Upper lobe of left lung (tissue), 6 donors: ENCODE measurements at places on chromosomes 1 and 21.
A peak's percentile ranks its signal among the peaks of the same experiment; 100 is the strongest.

- H3K36me3 ChIP-seq: no peaks in the 10 kb centered on the region
- no peak overlapping the region for H3K4me3 ChIP-seq
- peak; percentile 72 for DNase-seq
- H3K4me1 ChIP-seq: no peaks in the 10 kb centered on the region
These were observed 975.7 kb upstream of the ADGRL4 start for GRCh38 chr1:79982211-79982610.

DNA sequence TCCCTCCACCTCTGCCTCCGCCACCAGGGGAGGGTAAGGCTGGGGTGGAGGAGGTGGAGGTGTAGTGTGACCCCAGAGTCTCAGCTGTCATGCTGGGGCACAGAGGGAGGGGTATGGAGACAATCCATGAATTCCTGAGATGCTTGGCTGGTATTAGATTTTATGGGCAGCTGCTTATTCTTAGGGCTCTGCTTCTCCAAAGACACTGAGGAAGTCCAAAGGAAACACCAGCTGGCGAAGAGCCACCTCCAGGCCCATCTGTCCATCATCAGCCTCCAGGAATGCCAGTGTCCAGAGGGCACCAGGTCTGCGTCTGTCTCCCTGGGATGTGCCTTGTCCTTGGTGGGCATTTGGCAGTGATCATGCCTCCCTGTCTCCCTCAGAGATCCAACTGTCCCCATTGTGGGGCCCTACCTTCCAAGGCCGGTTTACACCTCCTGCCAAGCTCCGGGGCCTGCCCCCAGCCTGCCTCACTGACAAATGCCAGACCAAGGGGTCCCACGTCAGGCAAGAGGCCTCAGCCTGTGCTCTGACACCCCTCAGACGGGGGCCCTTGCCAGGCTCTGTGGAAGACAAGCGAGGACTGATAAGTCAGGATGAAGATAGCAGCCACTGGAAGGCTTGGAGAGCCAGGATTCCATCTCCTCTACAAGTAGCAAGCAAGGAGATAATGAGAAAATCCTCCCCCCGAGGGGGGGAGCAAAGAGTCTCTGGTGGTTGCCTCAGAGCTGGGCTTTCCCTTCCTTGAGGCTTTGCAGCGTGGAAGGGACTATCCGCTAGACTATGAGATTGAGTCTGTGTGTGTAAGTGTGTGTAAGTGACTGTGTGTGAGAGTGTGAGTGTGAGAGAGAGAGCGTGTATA lies 1.6 kb downstream of the TNNI1 start:
- H3K27ac ChIP-seq: no peak overlapping the region
- no peak for DNase-seq
- no peaks in the 10 kb centered on the region for H3K4me1 ChIP-seq
- H3K4me3 ChIP-seq: no peak overlapping the region
- no peaks in the 10 kb centered on the region for H3K27me3 ChIP-seq

GRCh38 chr1:173038875-173039554 lies 11.7 kb downstream of the TNFSF18 start:
- H3K4me1 ChIP-seq: no peaks in the 10 kb centered on the region
- H3K4me3 ChIP-seq: no peak overlapping the region
- no peaks in the 10 kb centered on the region for H3K36me3 ChIP-seq
- no peak overlapping the region for H3K27ac ChIP-seq
- no peak for DNase-seq

- H3K27me3 ChIP-seq: no peaks in the 10 kb centered on the region
- H3K36me3 ChIP-seq: no peaks in the 10 kb centered on the region
- no peak for DNase-seq
These were observed 214.1 kb downstream of the NUF2 start for GRCh38 chr1:163535807-163536206.

- H3K4me1 ChIP-seq: peaks cover 62% of the 10 kb centered on the region
- H3K36me3 ChIP-seq: no peaks in the 10 kb centered on the region
- no peaks in the 10 kb centered on the region for H3K27me3 ChIP-seq
- H3K27ac ChIP-seq: no peak overlapping the region
- no peak overlapping the region for H3K4me3 ChIP-seq
These were observed 2.7 kb upstream of the CAPN2 start for GRCh38 chr1:223709598-223709997.

DNA sequence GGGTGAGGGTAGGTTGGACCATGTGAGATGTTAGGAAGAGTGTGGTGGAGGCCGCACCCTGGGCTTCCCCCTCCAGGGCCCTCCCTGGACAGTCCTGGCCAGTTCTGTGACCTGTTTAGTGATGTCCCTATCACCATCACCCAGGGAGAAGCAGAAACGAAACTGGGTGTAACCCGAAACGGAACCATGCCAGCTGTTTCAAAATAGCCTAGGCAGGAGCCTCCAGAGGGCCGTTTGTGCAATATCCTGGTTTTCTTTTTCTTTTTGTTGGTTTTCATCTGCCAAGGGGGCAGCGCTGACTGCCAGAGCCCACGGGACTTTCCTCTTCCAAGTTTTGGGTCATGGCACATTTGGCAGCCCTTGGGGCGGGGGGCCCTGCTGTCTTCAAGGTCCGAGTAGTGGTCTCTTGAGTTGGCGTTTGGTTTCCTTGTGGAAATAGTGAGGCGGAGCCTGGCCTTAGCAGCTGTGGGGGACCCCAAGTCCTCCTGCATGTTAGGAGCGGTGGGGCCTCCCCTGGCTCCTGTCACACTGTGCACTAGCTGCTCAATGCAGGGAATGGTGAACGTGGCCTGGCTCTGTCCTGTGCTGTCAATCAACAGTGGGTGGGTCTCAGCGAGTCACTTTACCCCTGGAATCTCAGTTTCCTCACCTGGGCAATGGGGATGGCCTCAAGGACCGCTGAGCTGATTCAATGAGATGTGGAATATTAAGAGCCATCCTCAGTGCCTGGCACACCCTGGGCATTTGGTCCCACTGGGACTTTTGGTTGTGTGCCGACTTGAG lies 90.7 kb downstream of the ARHGEF10L start:
- peaks cover 10% of the 10 kb centered on the region for H3K36me3 ChIP-seq
- H3K27me3 ChIP-seq: no peaks in the 10 kb centered on the region
- DNase-seq: peak; percentile 76
- H3K27ac ChIP-seq: peak overlapping the region; percentile 67
- peaks cover 8% of the 10 kb centered on the region for H3K4me1 ChIP-seq

DNA sequence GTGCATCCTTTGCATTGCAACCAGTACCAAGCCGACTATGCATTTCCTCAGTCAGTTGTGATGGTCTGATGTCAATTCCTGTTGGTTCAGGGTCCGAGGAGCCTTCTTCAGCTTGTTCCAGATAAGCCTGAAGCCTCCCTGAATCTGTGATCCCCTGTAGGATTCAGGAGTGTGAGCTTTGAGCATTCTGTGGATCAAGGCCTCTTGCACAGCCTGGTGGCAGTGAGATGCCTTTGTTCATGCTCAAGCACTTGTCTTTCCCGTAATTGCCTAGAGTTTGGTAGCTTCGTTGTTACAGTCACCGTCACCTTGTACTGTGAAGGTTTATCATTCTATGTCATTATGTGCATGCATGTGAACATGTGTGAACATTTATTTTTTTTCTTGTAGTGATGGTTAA lies 103.5 kb downstream of the PBX1 start:
- H3K36me3 ChIP-seq: no peaks in the 10 kb centered on the region
- no peaks in the 10 kb centered on the region for H3K27me3 ChIP-seq
- H3K4me3 ChIP-seq: no peak overlapping the region
- no peak overlapping the region for H3K27ac ChIP-seq
- no peak for DNase-seq
- peaks cover 24% of the 10 kb centered on the region for H3K4me1 ChIP-seq

DNA sequence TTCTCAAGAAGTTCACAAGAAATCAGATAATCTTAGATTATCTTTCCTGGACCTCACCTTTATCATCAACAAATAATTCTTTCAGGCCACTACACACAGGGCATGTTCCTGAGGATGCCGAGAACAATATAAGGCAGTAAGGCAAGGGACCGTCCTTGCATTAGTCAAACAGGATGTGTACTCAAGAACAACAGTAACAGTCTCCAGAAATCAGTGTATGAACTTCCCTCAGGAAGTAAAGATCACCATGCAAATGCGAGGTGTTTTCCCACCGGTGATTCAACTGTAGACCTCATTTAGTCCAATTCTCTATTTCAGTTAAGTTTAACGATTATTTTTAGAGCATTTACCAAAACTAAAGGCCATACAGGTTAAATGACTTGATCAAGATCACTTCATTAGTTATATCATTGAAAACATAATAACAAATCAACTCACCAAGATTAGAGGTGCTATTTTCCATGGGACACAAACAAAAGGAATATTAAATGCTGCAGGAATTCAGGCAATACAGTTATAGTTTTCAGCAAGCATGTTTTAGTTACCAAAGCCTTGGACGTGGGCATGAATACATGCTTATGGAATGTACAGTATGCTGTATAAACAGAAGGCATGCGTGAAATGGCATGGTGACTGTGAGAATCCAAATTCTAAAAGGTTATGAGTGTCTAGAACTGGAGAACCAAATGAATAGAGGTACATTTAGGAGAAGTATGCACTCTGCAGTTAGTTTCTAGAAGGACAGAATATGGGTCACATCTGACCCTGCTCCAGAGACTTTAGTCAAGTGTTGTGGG lies 145.2 kb downstream of the TNR start:
- no peak overlapping the region for H3K27ac ChIP-seq
- no peak overlapping the region for H3K4me3 ChIP-seq
- H3K4me1 ChIP-seq: peaks cover 16% of the 10 kb centered on the region
- no peak for DNase-seq

DNA sequence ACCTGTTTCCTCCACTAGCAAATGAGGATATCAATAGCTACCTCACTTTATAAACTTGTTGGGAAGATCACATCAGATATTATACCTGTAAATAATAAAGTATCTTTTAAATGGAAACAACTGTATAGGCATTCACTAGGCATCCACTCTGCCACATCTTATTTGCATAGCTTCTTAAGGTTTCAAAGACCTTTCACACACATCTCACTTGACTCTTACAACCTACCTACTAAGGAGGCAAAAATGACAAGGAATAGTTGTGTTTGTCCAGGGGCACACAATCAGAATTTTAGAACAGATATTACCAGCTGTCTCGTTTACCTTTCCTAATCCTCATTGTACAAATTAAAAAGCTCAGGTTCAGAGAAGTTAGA lies 51.5 kb downstream of the VANGL2 start:
- no peaks in the 10 kb centered on the region for H3K27me3 ChIP-seq
- no peaks in the 10 kb centered on the region for H3K4me1 ChIP-seq
- no peaks in the 10 kb centered on the region for H3K36me3 ChIP-seq
- DNase-seq: no peak
- no peak overlapping the region for H3K27ac ChIP-seq

- peaks cover 46% of the 10 kb centered on the region for H3K4me1 ChIP-seq
- no peaks in the 10 kb centered on the region for H3K27me3 ChIP-seq
- H3K36me3 ChIP-seq: no peaks in the 10 kb centered on the region
- H3K4me3 ChIP-seq: peak overlapping the region; percentile 51
- DNase-seq: peak; percentile 78
These were observed 1.8 kb downstream of the ATP2B4 start for GRCh38 chr1:203628201-203629015.

GRCh38 chr21:44533891-44534627 lies 5.9 kb downstream of the KRTAP10-1 start:
- no peaks in the 10 kb centered on the region for H3K4me1 ChIP-seq
- no peak for DNase-seq
- H3K4me3 ChIP-seq: no peak overlapping the region
- H3K27me3 ChIP-seq: no peaks in the 10 kb centered on the region
- H3K36me3 ChIP-seq: no peaks in the 10 kb centered on the region

DNA sequence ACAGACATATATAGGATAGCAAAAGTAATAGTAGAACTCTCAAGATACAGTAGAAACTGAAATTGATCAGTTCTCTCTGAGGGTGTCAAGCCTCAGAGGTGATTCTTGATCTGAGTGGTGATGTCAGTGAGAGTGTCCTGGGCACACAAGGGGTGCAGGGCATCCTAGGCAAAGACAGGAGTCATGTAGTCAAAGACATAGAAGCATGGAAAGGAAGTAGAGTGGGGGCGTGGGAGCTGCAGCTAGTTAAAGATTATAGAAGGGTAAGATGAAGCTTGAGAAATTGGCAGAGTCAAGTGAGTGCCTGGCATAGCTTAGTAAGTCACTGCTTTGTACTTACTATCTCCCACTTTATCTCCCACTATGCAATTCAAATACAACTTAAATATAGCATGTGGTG lies 22.8 kb downstream of the CDC7 start:
- no peak for DNase-seq
- H3K36me3 ChIP-seq: no peaks in the 10 kb centered on the region
- no peaks in the 10 kb centered on the region for H3K27me3 ChIP-seq
- no peak overlapping the region for H3K4me3 ChIP-seq
- no peaks in the 10 kb centered on the region for H3K4me1 ChIP-seq

- H3K27me3 ChIP-seq: no peaks in the 10 kb centered on the region
- no peaks in the 10 kb centered on the region for H3K36me3 ChIP-seq
- peak overlapping the region; percentile 75 for H3K4me3 ChIP-seq
- peak overlapping the region; percentile 99 for H3K27ac ChIP-seq
- no peak for DNase-seq
These were observed 674 bp downstream of the BCL10 start for GRCh38 chr1:85275701-85276214.

DNA sequence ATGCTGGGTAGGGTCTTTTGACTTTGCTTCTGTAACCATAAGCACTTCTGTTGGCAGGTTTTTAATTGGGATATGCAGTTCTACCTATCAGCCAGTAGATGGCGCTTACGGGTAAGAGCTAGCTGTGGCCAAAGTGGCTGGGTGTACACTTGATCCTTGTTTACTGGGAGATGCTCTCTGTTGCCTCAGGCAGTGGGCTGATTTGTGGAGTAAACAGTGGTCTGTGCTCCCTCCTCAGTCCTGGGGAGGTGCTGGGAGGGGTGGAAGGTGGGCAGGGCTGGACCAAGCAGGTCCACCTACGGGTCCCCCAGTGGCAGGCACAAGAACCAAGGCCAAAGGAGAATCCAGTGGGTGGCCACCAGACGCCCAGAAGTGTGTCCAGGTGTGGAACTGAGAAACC lies 43.4 kb downstream of the RALGPS2 start:
- no peaks in the 10 kb centered on the region for H3K4me1 ChIP-seq
- H3K27ac ChIP-seq: no peak overlapping the region
- DNase-seq: no peak

GRCh38 chr1:14142397-14143100 lies 442.6 kb downstream of the PRDM2 start:
- no peak overlapping the region for H3K4me3 ChIP-seq
- no peaks in the 10 kb centered on the region for H3K36me3 ChIP-seq
- no peak overlapping the region for H3K27ac ChIP-seq
- peaks cover 13% of the 10 kb centered on the region for H3K4me1 ChIP-seq

DNA sequence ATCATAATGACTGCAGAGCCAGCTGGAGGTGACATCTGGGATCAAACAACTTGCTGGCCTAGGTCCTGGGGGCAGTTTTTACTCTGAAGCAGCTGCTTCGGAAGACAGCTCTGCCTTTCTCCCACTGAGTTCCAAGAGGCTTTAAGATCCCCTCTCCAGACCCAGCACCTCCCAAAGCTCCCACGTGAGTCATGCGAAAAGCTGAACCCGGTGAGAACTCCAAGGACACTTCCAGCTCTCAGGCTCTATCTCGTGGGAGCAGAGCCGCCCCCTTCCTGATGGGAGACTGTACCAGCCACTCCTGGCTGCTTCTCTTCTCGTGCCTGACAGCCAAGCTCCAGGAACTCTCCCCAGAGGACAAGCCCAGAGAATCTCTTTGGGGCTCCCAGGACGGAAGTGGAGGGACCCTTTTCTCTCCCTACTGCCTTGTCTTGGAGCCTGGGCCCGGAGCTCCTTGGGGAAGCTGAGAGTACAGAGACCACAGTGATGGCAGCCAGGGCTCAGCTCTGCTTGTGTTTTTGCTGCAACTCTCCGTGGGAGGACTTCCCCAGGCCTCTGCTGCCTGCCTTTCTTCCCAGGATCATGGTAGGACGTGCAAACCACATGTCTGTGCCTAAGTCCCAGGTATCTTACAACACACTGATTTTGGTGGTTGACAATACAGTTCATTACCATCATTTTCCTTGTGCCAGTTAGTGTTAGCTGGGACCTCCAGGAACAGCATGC lies 40.6 kb downstream of the STUM start:
- no peaks in the 10 kb centered on the region for H3K4me1 ChIP-seq
- no peak overlapping the region for H3K4me3 ChIP-seq
- no peak for DNase-seq
- no peak overlapping the region for H3K27ac ChIP-seq
